ENCODE measurements at places on chromosomes 16 and 17.

DNA sequence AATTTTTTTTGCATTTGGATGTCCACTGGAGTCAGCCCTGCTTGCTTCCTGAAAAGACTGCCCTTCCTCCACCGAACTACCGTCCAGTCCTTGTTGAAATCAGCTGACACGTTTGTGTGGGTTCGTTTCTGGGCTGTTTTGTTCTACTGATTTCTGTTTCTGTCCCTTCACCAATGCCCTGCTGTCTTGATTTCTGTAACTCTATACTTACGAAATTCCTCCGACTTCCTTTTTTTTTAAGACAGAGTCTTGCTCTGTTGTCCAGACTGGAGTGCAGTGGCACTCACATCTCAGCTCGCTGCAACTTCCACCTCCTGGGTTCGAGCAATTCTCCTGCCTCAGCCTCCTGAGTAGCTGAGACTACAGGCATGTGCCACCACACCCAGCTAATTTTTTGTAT, 8.4 kb upstream of the GAA start:
- DNase-seq: no peak

GRCh38 chr16:87150681-87151280, 166.4 kb downstream of the C16orf95 start:
- no peak for DNase-seq

- no peak for DNase-seq
Measured at GRCh38 chr17:81002013-81002384, 10.4 kb downstream of the CHMP6 start.

GRCh38 chr17:76550712-76551615, 11.1 kb downstream of the PRCD start:
- no peak for DNase-seq

GRCh38 chr16:67932462-67932840, 789 bp upstream of the CTRL start:
- DNase-seq: no peak
